ENCODE measurements at places on chromosomes 7 and 10. TPM values are rescaled to one million over a fixed set of nuclear protein-coding genes. Genes with fewer than 3 reads are reported as not detected.
A peak's percentile ranks its signal among the peaks of the same experiment; 100 is the strongest.

DNA sequence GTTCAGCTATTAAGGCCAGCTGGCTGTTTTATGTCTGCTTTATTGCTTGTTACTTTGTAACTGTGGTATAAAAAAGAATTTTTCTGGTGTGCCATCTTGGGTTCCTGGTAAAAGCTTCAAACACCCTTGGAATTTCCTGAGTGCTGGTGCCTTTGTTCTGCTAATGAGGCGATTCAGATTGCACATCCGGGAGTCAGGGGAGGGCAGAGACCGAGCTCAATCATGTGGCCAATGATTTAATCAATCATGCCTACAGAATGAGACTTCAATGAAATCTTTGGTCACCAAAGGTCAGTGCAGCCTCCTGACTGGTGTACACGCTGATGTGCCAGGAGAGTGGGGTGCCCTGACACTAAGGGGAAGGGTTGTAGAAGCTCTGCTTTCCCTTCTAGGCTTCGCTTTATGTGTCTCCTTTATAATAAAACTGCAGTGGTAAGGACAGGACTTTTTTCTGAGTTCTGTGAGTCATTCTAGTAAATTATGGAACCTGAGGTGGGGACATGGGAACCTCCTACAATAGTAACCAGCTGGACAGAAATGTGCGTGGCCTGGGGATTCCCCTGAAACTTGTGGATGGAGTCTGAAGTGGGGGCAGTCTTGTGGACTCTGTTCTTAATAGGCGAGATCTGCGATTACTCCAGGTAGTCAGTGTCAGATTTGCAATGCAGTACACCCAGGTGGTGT lies 69.4 kb upstream of the OGDHL start:
- peak; percentile 27 for DNase-seq

DNA sequence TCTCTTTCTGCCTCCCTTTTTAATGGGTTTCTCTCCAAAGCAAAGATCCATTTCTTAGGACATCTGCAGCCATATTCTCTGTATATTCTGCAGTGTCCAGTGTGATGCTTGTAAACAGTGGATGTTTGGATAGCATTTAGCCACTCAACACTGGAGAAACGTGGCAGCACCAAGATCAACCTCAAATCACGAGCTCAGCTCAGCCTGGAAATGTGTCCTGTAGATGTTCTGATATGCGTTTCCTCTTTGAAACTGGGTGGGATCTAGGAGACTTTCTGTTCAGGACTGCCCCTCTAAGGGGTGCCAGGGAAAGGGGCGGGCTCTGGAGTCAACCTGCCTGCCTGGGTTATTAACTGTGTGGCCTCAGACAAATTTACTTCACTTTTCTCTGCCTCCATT lies 91.2 kb downstream of the NHLRC2 start:
- no peak for DNase-seq

DNA sequence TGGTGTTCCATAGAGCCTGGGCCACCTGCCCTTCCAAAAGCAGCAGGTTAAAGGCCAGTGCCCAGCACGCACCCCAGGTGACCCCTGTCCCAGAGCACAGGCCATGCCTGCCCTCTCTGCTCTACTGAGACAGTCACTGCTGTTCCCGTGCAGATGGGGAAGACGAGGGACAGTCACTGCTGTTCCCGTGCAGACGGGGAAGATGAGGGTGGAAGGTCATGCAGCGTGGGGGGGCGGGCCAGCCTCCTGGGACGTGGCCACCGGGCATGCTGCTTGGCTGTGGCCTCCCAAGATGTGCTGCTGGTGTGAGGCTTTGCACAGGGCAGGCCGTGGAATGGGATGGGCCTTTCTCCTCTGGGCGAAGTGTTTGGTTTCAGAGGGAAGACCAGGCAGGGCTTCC lies 18.4 kb downstream of the LRRC27 start:
- no peak for DNase-seq

GRCh38 chr7:407721-408539 lies 111.7 kb downstream of the PDGFA start:
- no peak for DNase-seq

- DNase-seq: no peak
Observed at GRCh38 chr7:28837216-28837615, 120.9 kb downstream of the TRIL start.

- DNase-seq: no peak
Observed at GRCh38 chr10:63094405-63094804, 38.7 kb upstream of the NRBF2 start.

DNA sequence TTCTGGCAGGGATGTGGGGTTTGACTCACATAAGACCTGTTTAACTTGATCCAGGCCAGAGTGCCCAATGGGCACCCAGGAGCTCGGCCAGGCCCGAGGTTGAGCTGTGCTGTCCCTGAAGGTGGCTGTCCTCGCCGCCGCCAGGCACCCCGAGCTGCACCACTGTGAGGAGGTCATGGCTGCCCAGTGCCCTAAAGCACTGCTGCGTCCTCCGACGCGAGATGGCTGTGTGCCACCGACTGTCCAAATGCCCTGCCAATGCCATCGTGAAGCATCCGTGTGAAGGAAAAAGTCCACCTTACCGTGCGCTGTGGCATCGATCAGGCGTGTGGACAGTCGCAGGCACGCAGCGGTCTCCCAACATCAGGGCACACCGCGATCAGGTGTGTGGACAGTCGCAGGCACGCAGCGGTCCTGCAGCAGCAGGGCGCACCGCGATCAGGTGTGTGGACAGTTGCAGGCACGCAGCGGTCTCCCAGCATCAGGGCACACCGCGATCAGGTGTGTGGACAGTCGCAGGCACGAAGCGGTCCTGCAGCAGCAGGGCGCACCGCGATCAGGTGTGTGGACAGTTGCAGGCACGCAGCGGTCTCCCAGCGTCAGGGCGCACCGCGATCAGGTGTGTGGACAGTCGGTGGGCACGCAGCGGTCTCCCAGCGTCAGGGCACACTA lies 120.3 kb downstream of the VIPR2 start:
- peak; percentile 14 for DNase-seq

GRCh38 chr7:100169147-100169850 lies 882 bp upstream of the GAL3ST4 start:
- DNase-seq: no peak

GRCh38 chr10:22712211-22712955 lies 2.0 kb downstream of the PIP4K2A start:
- DNase-seq: no peak

- DNase-seq: no peak
Observed at GRCh38 chr7:36186359-36187121, 33.5 kb downstream of the EEPD1 start.

DNA sequence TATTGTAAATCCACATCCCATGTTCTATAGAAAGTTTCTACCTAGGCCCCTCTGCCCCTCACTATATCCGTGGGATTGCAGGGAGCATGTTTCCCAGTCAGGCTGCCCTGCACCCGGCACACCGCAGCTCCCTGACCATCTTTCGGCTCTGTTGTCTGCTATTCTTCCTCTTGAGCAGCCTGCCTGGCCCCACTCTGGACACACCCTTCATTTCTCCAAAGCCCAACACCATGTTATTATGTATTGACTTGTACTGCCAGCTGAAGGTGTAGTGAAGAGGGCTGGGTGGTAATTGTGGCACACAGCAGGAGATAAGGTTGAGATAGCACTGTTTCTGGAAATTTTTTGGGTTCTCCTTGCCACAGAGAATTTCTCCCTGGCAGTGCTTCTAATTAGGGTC lies 9.8 kb downstream of the LRMDA start:
- no peak for DNase-seq

- DNase-seq: no peak
Observed at GRCh38 chr7:40211276-40212003, 76.6 kb downstream of the SUGCT start.

GRCh38 chr10:71435571-71436267 lies 39.0 kb downstream of the CDH23 start:
- DNase-seq: no peak

DNA sequence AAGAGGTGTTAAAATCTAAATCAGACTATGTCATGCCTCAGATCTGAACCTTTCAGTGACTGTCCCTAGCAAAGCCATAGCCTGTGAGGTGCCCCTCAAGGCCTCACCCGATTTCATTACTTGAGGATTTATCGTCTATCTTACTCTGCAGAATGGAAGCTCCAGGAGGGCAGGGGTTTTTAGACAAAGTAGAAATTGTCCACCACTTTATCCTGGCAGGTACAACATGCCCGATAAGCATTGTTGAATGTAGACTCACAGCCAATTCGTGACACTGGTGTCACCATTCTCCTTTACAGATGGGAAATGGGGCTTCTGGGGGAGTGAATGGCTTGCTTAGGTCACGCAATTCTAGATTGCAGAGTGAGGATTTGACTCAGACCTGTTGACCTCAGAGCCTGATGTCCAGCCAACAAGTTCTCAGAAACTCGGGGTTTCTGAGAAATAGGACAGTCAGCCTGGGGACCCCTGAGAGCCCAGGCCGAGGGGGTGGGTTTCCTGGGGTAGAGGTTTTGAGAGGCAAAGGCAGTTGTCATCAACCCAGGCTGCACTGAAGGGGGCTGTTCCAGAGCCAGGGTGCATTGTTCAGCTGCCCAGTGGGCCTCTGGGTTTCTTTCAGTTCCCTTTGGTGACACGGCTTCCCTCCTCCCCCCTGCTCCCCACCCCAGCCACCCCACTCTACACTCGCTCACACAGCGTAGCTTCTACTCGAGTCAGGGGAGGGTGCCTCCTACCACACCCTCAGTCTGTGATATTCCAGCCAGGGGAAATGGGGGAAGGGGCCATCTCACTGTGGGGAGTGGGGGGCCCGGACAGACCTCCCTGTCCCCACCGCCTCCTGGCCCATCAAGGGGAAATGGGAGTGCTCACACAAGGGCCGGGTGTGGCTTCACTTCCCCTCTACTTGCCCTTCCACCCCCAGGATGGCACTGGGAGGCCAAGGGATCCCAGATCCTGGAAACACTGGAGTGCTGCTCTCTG lies 3.1 kb upstream of the IRF5 start:
- no peak for DNase-seq

GRCh38 chr7:25103773-25104172 lies 21.3 kb downstream of the CYCS start:
- DNase-seq: no peak

DNA sequence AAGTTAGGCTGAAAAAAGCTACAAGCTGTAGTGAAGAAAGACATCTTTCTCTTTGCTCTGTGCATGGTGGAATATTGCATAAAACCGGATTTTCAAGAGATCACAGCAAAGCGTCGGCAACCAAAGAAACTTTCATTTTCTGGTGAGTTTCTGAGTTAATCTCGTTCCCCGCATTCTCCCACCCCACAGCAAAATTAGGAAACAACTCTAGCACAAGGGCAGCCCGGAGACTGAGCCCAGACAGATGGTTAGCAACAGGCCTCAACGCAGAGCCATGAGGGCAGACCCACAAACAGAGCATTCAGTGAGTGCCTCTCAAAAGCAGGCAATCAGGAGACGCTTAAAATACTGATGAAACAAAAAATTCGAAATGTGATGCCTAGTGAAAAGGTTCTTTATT lies 396.1 kb upstream of the KLF6 start:
- peak; percentile 31 for DNase-seq

- peak; percentile 74 for DNase-seq
Observed at GRCh38 chr10:121596689-121597503, 1.3 kb downstream of the FGFR2 start.

- peak; percentile 32 for DNase-seq
Observed at GRCh38 chr10:12605580-12606405, 256.4 kb downstream of the CAMK1D start.

GRCh38 chr7:26480156-26480555 lies 188.5 kb downstream of the SNX10 start:
- DNase-seq: no peak

- DNase-seq: no peak
Observed at GRCh38 chr7:65989694-65990080, 7.7 kb upstream of the GUSB start.

DNA sequence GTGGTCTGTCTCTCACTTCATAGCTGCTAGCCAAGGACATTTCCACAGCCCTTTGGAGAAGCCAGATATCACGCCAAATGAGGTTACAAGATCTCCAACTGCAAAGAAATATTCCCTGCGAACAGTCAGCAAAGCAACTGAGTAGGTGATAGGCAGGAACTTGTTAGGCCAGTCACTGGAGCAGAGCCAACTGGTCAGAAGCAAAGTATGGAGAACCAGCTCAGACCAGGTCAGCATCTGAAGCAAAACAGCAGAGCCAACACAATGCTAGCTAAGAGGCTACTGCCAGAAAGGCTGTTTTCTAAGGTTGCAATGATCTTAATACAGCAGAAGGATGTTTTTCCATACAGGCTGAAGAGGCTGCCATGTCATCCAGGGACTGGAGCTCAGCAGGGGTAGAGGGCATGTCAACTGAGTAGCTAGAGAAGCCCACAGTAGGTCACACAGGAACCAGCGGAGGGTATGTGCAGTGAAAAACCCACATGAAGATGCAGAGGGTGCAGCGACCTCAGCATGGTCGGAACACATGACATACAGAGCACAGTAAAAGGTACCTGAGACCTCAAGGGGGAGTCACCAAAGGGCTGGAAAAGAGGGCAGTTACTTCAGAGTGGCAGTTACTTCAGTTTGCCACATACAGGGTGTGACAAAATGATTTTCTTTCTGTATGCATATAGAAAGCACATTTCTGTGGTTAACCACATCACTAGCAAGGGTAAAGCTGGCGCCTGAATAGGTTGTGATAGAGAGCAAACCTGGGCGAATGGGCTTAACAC lies 8.9 kb downstream of the SEC31B start:
- DNase-seq: no peak

DNA sequence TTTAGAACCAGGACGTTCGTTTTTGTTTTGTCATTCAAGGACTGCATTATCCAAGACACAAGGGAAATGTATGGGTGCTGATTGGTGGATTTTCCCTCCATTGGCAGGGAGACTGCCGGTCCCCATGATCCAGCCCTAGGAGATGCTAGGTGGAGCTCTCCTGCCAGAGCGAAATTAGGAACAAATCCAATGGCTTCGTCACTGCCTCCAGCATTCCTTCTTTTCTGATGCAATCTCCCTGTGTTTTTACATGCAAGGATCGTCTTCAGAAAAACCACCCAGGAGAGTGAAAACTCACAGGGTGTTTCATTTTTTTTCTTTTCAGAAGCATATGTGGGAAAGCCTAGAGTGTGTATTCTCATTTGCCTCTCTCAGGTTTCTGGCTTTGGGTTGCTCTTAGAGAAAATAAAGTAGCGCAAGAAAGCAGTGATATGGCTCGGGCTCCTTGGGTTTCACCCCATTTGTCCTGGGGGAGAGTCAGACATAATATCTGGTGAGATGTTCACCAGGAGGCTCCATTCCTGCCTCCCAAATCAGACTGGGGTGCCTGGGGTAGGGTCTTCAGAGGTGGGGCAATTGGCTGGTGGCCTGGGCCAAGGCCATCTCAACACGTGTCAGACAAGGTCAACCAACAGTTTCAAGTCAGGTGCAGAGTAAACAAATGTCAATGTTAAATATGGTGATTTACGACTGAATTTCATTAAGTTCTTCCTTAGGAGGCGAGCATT lies 450.9 kb upstream of the MKI67 start:
- no peak for DNase-seq

The MAT1A gene
- total RNA-seq: not detected

The PLXDC2 gene
- total RNA-seq: 52.9 TPM

The BEND7 gene
- 16.8 TPM for total RNA-seq

The SLC16A12 gene
- total RNA-seq: 0.73 TPM

The CHN2 gene
- 15.4 TPM for total RNA-seq

The RELN gene
- 1.8 TPM for total RNA-seq

The BICC1 gene
- 29.7 TPM for total RNA-seq

The PHYHIPL gene
- not detected for total RNA-seq

The LYZL2 gene
- total RNA-seq: not detected

The KCNIP2 gene
- total RNA-seq: not detected

The NEUROD6 gene
- total RNA-seq: not detected

Measured in uterus (tissue), 4 donors.